ENCODE measurements at places on chromosomes 3 and 15.

DNA sequence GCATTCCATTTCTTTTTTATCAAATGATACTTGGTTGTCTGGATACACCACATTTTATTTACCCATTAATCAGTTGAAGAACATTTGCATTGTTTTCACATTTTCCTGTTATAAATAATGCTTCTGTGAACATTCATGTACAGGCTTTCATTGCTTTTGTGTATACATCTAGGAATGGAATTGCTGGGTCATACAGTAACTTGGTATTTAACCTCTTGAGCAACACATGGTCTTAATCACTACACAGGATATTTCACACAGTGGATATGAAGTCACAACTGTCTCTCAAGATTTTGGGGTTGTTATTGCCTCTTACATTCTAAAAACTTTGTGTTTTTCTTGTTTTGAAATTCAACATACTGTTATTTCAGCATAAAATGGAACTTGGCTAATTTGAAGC is 48.2 kb downstream of the C3orf85 start:
- DNase-seq = no peak

GRCh38 chr3:126935756-126936509 is 47.0 kb upstream of the PLXNA1 start:
- DNase-seq = no peak

DNA sequence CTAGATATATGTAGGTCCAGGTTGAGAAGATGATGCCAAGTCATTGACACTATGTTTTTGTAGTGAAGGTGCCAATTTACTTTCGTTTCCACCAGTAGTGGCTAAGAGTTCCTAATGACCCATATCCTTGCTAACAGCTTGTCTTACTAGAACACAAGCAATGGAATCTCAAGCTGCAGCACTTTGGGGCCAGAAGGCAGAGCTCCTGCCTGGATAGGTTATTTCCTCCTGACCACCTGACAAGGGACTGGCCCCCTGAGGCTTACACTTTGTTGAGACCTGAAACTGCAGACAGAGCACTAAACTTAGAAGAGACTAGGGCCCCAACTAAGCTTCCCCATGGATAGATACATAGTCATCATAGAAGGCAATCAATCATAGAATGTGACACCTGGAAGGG is 11.7 kb downstream of the ONECUT1 start:
- no peak for DNase-seq

- no peak for DNase-seq
These were observed 23.8 kb downstream of the USP3 start for GRCh38 chr15:63528138-63528659.

DNA sequence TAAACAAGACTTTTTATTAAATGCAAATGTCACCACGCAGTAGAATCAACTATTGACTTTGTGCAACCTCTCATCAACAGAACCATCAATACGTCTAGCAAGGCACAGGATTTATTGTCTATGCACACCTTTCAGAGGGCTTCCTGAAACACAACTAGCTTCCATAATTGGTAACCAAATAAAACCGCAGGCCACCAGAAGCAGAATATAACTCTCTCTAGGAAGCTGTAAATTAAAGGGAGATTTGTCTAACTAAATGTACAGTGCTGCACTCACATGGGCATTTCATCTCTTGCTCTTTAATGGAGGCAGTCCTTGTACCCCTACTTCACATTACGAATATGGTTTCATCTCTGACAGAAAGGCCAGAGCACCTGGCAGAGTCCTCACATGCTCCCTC is 93.0 kb downstream of the FHIT start:
- DNase-seq = no peak

- DNase-seq = no peak
These were observed 1239.2 kb downstream of the NSUN3 start for GRCh38 chr3:95302044-95302443.

- no peak for DNase-seq
These were observed 390.1 kb downstream of the IL20RB start for GRCh38 chr3:137347817-137348368.

DNA sequence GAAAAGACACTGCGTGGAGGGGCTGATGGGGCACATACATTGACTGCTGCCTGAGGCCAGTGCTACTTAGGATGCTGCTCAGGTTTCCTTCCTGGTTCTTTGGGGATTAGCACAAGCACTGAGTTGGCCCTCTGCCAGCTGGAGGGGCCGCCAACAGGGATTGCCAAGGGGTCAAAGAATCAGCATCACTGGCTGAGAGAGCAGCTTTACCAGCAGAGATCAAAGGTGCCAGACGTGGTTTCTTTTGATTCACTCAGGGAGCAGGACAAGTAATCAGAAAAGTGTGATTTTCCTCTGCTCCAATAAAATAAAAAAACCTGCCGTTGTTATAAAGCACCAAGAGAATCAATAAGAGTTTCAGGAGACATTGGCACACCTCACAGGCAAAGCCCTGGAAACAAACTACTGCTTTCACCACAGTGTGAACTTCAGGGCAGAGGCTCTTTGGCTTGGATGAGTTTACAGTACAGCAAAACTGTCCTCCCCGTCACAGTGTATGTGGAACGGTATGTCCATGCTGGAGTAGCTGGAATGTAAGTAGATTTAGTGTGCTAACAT is 45.8 kb upstream of the FSIP1 start:
- DNase-seq = no peak

DNA sequence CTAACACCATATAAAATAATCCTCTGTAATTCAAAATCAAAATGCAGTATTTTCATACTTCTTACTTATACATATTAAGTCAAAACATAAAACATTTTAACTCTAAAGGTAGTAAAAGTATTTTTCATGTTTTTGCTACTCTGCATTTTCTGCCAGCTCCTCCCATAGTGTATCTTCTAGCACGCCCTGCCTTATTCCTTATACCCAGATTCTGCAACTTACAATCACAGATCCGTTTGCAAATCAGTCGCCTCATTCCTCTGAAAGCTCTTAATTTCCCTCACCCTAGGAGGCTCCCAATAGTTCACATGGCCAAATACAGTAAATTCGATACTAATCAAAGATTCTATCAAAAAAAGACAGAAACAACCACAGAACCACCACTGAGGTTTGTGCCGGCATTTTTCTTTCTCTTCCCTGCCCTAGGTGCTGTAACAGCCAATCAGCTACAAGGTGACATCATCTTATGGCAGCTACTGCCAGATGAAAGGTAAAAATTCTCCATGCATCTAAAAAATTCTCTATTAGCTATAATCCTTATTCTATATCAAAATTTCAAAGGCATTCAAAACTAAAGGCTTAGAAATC is 72.9 kb downstream of the CLASP2 start:
- no peak for DNase-seq

- DNase-seq = no peak
These were observed 177.1 kb upstream of the GALNT15 start for GRCh38 chr3:15997274-15997943.

Measured in GDM1 (cell line).